Uterus (tissue), 4 donors: ENCODE measurements at places on chromosomes 7 and 10.

GRCh38 chr10:93218386-93218785 lies 144.7 kb downstream of the CYP26A1 start:
- DNase-seq, result no peak

DNA sequence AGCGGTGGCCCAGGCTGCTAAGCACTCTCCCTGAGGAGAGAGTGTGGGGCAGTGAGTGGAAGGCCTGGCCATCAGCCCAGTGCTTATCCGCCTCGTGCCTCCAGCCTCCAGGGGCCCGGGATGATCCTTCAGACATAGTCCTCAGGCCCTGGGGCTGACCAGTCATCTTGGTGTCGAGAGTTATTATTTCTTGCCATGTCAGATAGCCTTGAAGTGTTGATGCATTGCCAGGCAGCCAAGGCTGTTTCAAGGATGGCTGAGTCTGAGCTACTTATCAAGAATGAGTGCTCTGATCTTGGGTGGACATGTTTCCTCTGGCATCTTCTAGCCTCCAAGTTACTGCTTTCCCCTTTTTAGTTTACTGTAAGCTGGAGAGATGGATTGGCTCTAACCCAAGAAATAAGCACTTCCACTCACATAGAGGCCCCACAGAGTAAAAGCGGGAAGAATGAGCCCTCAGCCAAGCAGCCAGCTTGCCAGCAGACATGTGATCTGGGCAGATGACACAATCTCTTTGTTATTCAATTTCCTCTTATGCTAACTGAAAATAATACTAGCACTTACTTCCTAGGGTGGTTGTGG lies 136.5 kb upstream of the NAMPT start:
- peak; percentile 63 for DNase-seq

DNA sequence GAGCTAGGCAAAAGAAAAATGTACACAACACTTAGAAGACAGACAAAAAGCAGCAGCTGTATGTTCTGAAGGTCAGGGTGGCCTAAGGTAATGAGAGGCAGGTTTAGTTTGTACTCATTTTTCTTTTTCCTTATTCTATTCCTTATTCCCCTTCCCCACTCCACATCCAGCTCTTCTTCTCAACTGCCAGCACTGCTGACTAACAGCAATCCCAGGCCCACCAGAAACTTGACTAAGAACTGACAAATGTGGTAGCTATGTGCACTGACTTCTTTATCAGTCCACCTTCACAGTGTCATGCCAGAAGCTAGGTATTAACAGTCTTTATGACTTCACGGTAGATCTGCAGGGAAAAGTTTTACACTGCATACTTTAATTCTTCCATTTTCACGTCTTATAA lies 6.1 kb downstream of the COPG2 start:
- DNase-seq, result no peak

GRCh38 chr7:142323706-142324105 lies 65.8 kb upstream of the PRSS58 start:
- no peak for DNase-seq

- DNase-seq, result no peak
These were observed 418.3 kb downstream of the PAXIP1 start for GRCh38 chr7:154584352-154585252.

- DNase-seq, result no peak
These were observed 312.8 kb upstream of the SORCS1 start for GRCh38 chr10:107477266-107477665.

GRCh38 chr7:20470726-20471125 lies 140.0 kb downstream of the ITGB8 start:
- no peak for DNase-seq
